Tongue (tissue), 3 donors: ENCODE measurements at places on chromosomes 11 and 22. TPM values are rescaled to one million over a fixed set of nuclear protein-coding genes. Genes with fewer than 3 reads are reported as not detected.
A peak's percentile ranks its signal among the peaks of the same experiment; 100 is the strongest.

GRCh38 chr11:1209371-1210057 is 13.4 kb upstream of the MUC5B start:
- DNase-seq = no peak

DNA sequence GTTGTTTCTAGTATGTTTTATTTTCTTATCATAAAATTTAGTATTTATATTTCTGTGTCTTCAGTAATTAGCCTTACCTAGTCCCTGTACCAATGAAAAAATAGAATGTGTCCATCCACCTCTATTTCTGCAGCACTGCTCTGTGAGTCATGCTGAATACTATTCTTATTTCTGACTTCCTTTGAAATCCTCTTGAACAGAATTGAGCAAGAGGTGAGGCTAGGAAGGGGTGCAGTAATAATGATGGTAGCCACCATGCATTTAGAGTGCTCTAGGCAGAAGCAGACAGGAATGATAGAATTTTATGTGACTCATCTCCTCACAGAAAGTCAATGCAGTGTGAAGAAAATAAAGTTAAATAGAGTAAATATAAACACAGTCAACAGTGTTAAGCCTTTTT is 60.0 kb downstream of the OR10A6 start:
- no peak for DNase-seq

The SMDT1 gene
- total RNA-seq = 31.1 TPM

The RHOG gene
- total RNA-seq = 17.2 TPM

The XRRA1 gene
- total RNA-seq = 12.3 TPM

- DNase-seq = peak; percentile 65
These were observed at the start of gene PTPRJ for GRCh38 chr11:47980088-47980906. Gene PTPRJ (plus strand): TSS chr11:47980559. CDS start chr11:47980913, 354 bp downstream.

DNA sequence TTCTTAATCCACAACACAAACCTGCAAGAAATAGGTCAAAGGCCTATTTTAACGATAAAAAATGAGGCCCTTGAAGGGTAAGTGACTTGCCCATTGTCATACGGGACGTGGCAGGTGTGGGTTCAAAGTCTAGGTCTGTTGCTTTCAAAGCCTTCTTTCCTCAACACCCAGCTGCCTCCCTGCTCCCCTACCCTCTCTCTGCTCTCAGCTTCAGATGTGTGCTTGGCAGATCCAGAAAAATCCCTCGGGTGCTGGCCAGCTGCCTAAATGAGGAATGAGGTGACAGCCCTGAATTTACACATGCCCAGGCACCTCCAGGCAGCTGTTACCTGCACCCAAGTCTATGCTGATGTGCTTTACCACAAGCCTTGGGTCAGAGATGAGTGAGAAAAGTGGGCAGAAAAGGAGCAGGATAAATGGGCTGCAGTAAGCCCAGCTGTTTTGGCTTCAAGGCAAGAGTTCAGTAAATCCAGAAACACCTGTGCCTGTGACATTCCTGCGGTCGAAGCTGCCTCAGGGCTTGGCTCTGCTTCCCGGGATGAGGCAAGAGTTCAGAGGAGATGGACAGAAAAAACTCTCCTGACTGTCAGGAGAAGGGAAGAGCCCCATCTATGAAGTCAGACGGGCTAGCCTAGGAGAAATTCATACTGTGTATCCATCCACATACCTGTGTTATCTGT is 49.9 kb upstream of the LDLRAD3 start:
- peak; percentile 85 for DNase-seq

The CADM1 gene
- 53.1 TPM for total RNA-seq

DNA sequence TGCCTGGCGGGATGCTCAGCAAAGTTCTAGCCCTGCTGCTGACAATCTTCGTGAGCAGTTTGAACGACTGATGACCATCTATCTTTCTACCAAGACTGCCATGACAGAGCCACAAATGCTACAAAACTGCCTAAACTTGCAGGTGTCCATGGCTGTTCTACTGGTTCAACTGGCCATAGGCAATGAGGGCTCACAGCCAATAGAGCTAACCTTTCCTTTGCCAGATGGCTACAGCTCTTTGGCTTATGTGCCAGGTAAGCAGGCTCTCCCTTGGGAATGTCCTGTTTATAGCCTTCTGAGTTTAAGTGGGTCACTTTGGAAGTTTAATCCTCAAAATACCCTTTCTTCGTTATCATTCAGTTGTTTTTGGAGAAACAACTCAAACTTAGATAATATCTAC is 20.1 kb downstream of the UBE4A start:
- DNase-seq = no peak

DNA sequence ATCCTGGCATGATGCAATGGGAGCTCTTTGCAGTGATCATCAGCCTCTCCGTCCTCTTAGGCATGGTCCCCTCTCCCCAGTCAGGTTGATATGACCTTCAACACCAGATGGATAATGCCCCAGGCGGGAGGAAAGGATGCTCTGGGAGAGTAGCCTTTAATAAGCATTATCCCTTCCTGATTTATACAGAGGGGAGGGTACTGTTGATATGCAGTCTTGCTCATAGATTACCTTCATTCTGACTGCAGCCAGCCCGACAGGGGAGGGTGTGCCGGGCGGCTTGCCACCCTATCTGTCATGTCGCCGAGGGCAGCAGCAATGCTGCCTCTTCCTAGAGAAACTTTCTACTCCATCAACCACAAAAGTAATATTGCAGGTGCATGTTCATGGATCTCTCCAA is 497.4 kb downstream of the OPCML start:
- no peak for DNase-seq

GRCh38 chr11:118530683-118531596 is at the start of gene TMEM25:
Gene TMEM25 (plus strand): TSS chr11:118531192. CDS start chr11:118531802, 610 bp downstream.
- peak; percentile 81 for DNase-seq

DNA sequence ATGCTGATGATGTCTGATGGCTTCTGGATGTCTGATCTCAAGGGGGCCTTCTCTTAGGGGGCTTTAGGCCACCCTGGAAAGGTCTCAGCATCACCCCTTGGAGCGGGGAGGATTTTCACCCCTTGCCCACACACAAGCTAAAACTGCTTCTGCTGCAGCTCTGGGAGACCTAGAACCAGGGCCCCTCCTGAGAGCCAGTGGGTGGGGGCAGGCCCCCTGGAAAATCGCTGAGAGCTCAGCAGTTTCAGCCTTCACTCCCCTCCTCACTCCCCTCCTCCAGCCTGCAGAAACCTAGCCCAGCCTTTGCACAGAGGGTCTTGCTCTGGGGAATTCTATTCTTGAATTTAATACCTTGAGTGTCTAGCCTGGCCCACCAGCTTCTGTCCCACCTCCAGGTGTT is 17.2 kb downstream of the CD6 start:
- no peak for DNase-seq
